Esophagus muscularis mucosa (tissue), 4 donors: ENCODE measurements at places on chromosomes 3 and 15. TPM values are rescaled to one million over a fixed set of nuclear protein-coding genes. Genes with fewer than 3 reads are reported as not detected.
A peak's percentile ranks its signal among the peaks of the same experiment; 100 is the strongest.

- H3K36me3 ChIP-seq = peaks cover 6% of the 10 kb centered on the region
- no peak for DNase-seq
- no peak overlapping the region for H3K4me3 ChIP-seq
- H3K27me3 ChIP-seq = no peaks in the 10 kb centered on the region
- no peak overlapping the region for H3K27ac ChIP-seq
- peaks cover 4% of the 10 kb centered on the region for H3K4me1 ChIP-seq
Observed at GRCh38 chr3:58274027-58274614, 31.9 kb upstream of the RPP14 start.

The ADGRG7 gene
- not detected for total RNA-seq

DNA sequence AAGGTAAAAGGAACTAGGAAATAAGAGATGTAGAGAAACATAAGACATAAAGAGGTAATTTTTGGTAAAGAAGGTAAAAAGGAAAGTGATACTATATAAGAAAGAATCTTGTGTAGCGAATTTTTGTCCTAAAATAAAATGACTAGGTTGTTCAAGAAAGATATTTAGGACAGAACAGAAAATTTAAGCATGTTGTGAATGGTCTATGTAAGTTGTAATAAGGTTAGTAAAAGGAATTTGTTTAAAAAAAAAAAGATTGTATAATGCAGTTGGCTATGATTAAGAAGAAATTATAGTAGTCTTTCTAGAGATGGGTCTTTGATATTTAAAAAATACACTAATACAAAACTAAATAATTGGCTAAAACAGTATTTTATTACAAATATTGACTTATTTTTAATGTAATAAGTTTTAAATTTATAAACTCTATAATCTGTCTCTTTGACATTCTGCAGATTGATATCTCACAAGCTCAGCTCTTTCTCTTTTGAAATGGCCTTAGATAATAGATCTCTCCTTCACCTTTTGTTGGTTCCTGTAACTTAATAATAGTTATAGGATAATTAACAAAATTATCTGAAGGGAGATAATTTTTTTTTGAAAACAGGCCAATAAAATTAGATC is 3.7 kb upstream of the SLC41A3 start:
- no peaks in the 10 kb centered on the region for H3K27me3 ChIP-seq
- no peaks in the 10 kb centered on the region for H3K36me3 ChIP-seq
- H3K4me1 ChIP-seq = peaks cover 16% of the 10 kb centered on the region
- no peak for DNase-seq

The ALPK3 gene
- 21.5 TPM for total RNA-seq

DNA sequence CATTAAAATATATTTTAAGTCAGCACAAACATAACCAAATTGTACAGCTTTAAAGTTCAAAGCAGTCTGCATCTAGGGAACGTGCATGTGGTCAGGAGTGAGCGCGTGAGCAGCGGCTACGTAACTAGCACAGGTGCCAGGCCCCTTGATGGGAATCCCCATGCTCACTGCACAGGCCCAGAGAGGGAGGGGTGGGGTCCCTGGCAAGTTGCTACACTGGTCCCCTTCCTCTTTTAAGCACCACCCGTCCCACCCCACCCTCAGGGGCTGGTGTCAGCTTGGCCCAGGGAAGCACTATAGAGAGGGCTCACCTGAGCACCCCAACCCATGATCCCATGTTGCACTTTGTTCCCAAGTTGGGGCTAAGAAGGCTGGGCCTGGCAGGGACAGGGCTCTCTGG is 835 bp upstream of the GMPPB start:
- peak overlapping the region; percentile 89 for H3K4me3 ChIP-seq
- peak overlapping the region; percentile 92 for H3K27ac ChIP-seq
- no peaks in the 10 kb centered on the region for H3K27me3 ChIP-seq
- peaks cover 13% of the 10 kb centered on the region for H3K36me3 ChIP-seq
- no peak for DNase-seq

DNA sequence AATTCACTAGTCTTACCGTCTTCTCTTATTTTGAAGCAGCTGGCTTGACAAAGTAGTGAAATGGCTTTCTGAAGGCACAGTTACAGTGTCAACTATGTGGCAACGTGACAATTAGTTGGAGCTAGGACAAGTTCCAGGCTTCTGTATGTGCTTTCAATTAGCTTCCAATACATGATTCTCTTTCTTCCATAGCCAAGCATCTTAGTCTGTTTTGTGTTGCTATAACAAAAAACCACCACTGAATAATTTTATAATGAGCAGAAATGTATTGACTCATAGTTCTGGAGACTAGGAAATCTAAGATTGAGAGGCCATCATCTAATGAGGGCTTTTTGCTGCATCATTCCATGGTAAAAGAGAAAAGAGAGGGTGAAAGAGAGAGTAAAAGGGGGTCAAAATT is 365.1 kb upstream of the PLSCR5 start:
- no peak overlapping the region for H3K27ac ChIP-seq
- H3K36me3 ChIP-seq = no peaks in the 10 kb centered on the region
- no peak for DNase-seq

DNA sequence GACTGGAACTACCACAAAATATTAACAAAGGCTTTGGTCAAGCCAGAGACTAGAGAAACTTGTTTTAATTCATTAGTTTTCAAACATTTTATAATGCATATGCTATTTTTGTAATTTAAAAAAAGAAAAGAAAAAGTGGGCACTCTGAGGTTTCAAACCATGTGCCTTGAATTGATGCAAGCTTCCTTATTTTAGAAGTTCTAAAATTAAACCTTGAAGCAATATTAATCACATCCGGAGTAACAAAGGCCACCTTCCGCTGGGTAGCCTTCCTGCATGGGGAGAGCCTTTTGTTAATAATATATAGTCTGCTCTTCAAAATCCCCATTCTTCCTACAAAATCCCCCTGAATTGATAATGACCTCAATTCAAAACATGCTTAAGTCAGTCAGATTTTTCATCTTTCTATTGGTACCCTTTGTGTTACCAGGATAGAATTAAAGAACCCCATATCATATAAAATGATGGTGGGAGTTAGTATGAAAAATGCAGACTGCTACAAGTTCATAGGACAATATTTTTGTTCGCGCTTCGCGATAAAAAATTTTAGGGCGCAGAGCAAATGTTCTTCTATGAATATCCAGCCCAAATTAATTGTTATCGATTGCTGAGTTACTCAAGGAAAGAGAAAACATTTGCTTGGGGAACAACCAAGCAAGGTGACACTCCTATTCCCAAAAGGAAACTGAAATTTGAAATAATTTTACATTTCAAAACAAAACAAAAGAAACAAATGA is 30.6 kb downstream of the LDHAL6B start:
- H3K4me1 ChIP-seq = peaks cover 6% of the 10 kb centered on the region
- peak; percentile 3 for DNase-seq
- H3K4me3 ChIP-seq = no peak overlapping the region
- H3K27ac ChIP-seq = no peak overlapping the region

GRCh38 chr3:50164984-50165909 is 10.1 kb downstream of the SEMA3F start:
- peak overlapping the region; percentile 84 for H3K27ac ChIP-seq
- H3K36me3 ChIP-seq = no peaks in the 10 kb centered on the region
- peak overlapping the region; percentile 8 for H3K4me3 ChIP-seq

DNA sequence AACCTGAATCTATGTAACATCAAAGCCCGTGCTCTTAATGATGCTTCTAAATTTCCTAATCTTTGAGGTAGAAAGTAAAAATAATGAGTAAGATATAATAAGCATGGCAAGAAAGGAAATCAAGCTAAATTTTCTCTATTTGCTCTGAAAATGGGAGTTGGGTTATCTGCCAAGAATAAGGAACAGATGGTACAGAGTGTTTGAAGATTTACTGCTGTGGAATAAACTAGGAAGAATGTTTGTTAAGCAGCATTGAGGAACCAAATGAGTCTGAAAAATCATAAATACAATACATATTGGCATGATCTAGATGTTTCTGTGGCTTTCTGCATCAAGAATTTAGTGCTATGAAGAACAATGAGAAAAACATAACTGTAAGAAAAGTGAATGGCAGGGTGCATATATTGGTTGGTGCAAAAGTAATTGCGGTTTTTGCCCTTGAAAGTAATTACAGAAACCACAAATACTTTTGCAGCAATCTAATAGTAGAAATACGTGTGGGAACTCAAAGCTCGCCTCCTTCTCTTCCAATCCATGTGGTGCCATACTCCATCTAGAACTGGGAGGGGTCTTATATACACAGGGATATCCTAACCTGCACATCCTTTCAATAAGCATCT is 87.6 kb downstream of the SUCNR1 start:
- no peaks in the 10 kb centered on the region for H3K36me3 ChIP-seq
- H3K4me3 ChIP-seq = no peak overlapping the region
- no peaks in the 10 kb centered on the region for H3K27me3 ChIP-seq

The GPR15 gene
- 0.32 TPM for total RNA-seq

GRCh38 chr3:156473341-156473740 is 81.6 kb downstream of the SSR3 start:
- no peaks in the 10 kb centered on the region for H3K27me3 ChIP-seq
- H3K4me3 ChIP-seq = no peak overlapping the region
- no peaks in the 10 kb centered on the region for H3K36me3 ChIP-seq
- no peak for DNase-seq
- peaks cover 36% of the 10 kb centered on the region for H3K4me1 ChIP-seq
- no peak overlapping the region for H3K27ac ChIP-seq

GRCh38 chr3:41007399-41007798 is 191.9 kb upstream of the CTNNB1 start:
- H3K4me1 ChIP-seq = no peaks in the 10 kb centered on the region
- H3K36me3 ChIP-seq = no peaks in the 10 kb centered on the region
- H3K27ac ChIP-seq = no peak overlapping the region
- no peak overlapping the region for H3K4me3 ChIP-seq

The TUSC7 gene
- total RNA-seq = not detected

The SPTBN5 gene
- 0.17 TPM for total RNA-seq

DNA sequence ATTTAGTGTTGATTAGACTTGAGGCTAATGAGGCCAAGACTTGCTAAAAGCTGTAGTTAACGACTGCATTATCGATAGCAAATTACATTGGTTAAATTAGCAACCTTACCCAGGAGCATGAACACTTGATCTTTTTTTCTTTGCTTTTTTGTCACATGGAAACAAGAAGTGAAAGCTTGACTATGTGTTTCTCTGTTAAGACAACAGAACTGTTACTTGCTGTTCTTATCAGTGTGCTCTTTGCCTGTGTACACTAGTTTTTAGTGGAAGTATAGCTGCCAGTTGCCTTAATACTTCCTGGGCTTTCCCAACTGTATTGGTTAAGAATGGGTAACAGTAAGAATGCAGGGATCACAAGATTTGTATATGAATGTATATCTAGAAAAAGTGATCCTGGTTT is 625.5 kb downstream of the NAALADL2 start:
- H3K4me3 ChIP-seq = no peak overlapping the region
- no peaks in the 10 kb centered on the region for H3K36me3 ChIP-seq
- no peaks in the 10 kb centered on the region for H3K4me1 ChIP-seq
- no peak for DNase-seq
- H3K27me3 ChIP-seq = no peaks in the 10 kb centered on the region

- no peak overlapping the region for H3K4me3 ChIP-seq
- no peak overlapping the region for H3K27ac ChIP-seq
- peaks cover 12% of the 10 kb centered on the region for H3K36me3 ChIP-seq
- peaks cover 16% of the 10 kb centered on the region for H3K4me1 ChIP-seq
- DNase-seq = no peak
Observed at GRCh38 chr3:196796317-196796716, 56.7 kb downstream of the PAK2 start.

GRCh38 chr3:177731644-177732268 is 534.5 kb upstream of the TBL1XR1 start:
- DNase-seq = no peak
- H3K4me1 ChIP-seq = peaks cover 15% of the 10 kb centered on the region
- no peak overlapping the region for H3K27ac ChIP-seq
- no peaks in the 10 kb centered on the region for H3K36me3 ChIP-seq

The FAM107A gene
- 107 TPM for total RNA-seq

The SOX14 gene
- total RNA-seq = not detected

GRCh38 chr3:186991470-186991869 is 61.1 kb downstream of the ST6GAL1 start:
- DNase-seq = no peak
- H3K36me3 ChIP-seq = no peaks in the 10 kb centered on the region
- H3K27me3 ChIP-seq = no peaks in the 10 kb centered on the region
- no peak overlapping the region for H3K27ac ChIP-seq
- H3K4me1 ChIP-seq = no peaks in the 10 kb centered on the region
- no peak overlapping the region for H3K4me3 ChIP-seq

GRCh38 chr3:18634461-18634860 is 209.3 kb upstream of the SATB1 start:
- no peaks in the 10 kb centered on the region for H3K4me1 ChIP-seq
- H3K4me3 ChIP-seq = no peak overlapping the region
- no peak for DNase-seq
- no peak overlapping the region for H3K27ac ChIP-seq
- H3K27me3 ChIP-seq = no peaks in the 10 kb centered on the region

DNA sequence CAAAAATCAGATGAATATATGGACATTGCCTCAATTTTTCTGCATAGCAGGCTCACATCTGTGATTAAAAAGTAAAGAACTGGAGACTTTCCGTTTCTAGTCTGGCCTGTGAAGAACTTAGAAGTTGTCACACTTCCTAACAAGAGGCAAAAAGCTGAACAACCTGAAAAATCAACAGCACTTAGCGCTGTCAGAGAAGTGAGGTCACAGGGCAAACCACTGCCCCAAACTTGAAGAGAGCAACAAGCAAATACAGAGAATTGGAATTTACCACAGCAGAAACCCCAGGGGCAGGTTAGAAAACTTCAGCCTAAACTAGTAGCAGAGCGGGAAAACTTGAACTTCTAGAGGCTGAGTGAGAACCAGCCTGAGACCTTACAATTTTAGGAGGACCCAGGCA is 38.9 kb downstream of the CCDC54 start:
- no peak overlapping the region for H3K27ac ChIP-seq
- H3K4me1 ChIP-seq = no peaks in the 10 kb centered on the region

DNA sequence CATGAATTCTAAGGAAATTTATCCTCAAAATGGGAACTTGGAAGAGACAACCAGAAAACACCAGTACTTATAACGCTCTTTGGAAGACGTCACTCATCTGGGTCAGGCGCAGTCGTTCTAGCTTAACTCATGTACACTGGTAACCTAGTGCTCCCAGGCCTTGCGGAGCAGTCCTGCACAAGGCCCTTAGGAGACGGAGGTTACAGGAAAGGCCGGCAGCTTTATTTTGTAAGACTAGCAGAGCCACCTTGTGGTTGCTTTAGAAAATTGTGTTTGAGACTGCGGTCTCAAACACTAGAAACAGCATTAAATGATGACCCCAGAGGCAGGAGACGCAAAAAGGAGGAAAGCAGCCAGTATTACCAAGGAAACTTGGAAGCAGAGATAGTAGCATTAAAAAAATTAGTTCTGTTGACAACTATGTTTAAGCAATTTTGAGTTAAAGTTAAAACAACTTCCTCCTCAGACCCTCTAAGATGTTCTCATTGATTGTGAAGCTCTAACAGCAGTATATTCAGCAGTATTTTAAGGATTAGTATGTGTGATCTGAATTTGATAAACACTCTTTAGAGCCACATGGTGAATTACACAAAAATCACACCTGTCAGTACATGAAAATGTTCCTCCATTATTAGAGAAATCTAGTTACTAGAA is 141.9 kb upstream of the C2CD4B start:
- DNase-seq = no peak
- H3K36me3 ChIP-seq = no peaks in the 10 kb centered on the region
- peaks cover 4% of the 10 kb centered on the region for H3K4me1 ChIP-seq

GRCh38 chr15:77986891-77987764 is 90.4 kb downstream of the TBC1D2B start:
- no peaks in the 10 kb centered on the region for H3K36me3 ChIP-seq
- no peak for DNase-seq
- H3K4me3 ChIP-seq = no peak overlapping the region
- H3K4me1 ChIP-seq = peaks cover 25% of the 10 kb centered on the region
- no peak overlapping the region for H3K27ac ChIP-seq

The GOLGA8G gene
- 0.17 TPM for total RNA-seq

The SLC51A gene
- total RNA-seq = not detected

GRCh38 chr3:52468336-52468735 is 12.9 kb downstream of the NISCH start:
- peaks cover 57% of the 10 kb centered on the region for H3K4me1 ChIP-seq
- H3K4me3 ChIP-seq = no peak overlapping the region
- peaks cover 44% of the 10 kb centered on the region for H3K36me3 ChIP-seq
- DNase-seq = no peak
- H3K27me3 ChIP-seq = no peaks in the 10 kb centered on the region
